IPS-NIHi11 (cell line): ENCODE measurements at places on chromosomes 6 and 20.
A peak's percentile ranks its signal among the peaks of the same experiment; 100 is the strongest.

DNA sequence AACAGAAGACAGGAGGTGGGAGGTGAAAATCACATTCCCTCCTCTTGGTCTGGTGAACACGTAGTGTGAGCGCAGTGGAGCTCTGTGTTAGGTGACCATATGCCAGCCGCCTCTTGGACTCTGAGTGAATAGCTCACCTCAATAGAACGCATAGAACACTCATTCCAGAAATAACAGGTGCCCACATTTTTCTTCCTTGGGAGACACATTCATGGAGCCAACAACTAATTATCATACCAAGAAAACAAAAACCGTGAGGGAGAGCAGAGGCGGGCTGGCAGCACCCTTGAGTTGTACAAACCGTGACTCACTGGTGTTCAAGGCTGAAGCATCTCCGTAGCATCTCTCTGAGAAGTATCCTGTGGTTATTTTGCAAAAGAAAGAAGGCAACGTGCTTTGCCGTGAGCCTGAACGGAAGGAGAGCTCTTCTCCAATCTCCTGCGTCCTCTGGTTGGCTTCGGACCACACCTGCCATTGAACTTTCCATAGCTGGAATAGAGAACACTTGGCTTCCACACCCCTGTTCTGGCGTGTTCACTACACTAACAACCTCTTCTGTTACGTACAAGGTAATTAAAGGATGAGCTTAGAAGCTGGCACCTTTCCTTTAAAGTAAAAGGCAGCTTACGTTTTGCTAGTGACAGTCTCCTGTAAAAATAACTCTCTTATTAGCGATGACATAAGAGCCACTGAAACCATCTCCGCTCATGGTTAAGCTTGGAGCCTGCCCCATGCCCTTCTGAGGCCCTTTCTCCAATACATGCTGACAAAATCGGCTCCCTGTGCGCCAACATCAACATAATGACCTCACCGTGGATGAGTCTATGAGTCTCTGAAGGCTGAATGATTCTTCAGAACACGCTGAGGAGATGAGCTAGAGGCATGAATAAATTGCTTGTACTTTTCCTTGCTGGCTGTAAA is 30.2 kb upstream of the SGK1 start:
- DNase-seq: no peak

DNA sequence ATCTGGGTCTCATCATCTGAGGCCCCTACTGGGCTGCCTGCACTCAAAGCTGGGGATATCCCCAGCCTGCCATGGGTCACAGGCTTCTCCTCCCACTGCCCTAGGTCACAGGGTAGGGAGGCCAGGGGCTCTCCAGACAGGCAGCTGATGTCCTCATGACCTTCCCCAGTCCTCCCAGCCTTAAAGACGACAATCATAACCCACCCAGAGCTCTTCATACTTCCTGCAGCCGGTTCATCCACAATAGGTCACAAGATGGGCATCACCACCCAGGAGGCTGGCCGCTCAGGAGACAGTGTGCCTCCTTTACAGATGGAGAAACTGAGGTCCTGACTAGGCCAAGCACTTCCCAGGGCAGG is 15.2 kb downstream of the TFEB start:
- no peak for DNase-seq

GRCh38 chr6:136343700-136344099 is 54.1 kb upstream of the BCLAF1 start:
- DNase-seq: no peak

DNA sequence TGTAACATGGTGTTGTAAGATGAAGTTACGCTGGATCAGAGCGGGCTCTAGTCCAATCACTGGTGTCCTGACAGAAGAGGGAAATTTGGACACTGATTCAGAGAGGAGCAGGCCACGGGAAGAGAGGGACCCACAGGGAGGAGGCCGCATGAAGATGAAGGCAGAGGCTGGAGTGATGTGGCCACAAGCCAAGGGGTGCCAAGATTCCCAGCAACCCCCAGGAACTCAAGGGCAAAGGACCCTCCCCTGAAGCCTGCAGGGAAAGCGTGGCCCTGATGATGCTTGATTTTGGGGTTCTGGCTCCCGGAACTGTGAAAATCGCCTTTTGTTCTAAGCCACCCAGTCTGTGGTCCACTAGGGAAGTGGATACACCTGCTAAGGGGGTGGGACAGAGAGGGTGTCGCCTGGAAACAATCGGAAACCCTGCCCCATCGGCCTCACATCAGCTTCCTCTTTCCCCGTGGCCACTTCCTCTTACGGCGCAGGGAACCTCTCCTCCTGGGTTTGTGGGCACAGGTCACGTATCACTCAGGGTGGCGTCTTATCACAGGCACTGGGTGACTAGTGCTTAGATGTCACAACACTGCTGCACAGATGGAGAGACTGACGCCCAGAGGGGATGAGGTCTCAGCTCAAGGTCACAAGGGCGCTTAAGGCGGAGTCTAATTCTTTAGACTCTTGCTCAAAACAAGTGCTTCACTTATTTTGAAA is 58.0 kb downstream of the SULF2 start:
- no peak for DNase-seq

DNA sequence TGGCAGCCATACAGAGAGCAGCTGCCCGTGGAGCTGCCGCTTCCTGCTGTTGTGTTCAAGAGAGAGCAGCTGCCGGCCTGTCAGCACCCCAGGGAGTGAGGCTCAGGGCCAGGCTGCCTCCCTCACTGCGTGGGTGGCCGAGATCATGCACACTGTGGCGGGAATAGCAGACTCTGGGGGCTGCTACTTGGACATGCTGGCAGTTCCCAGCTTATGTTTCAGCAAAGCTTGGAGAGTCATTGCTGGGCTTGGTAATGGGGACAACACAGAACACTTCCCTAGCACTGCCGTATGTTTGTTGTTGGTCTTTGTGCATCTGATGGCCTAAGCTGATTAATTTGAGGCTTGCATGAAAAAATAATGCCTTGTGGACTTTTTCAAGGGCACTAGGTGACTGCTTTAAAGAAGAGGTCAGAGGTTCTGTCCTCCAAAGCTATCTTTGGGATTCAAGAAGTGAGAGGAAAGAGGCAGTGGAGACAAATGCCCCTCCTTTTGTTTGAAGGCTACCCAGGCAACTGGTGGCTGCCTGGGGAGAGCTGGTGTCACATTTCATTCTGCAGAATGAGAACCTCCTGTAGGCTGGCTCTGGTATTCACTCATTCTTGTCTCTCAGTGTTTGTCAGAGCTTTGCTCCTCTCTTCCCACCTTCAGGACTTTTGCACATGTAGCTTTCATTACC is 18.8 kb downstream of the MRAP2 start:
- DNase-seq: peak; percentile 91

GRCh38 chr20:5602346-5602745 is 147.9 kb upstream of the SHLD1 start:
- no peak for DNase-seq

DNA sequence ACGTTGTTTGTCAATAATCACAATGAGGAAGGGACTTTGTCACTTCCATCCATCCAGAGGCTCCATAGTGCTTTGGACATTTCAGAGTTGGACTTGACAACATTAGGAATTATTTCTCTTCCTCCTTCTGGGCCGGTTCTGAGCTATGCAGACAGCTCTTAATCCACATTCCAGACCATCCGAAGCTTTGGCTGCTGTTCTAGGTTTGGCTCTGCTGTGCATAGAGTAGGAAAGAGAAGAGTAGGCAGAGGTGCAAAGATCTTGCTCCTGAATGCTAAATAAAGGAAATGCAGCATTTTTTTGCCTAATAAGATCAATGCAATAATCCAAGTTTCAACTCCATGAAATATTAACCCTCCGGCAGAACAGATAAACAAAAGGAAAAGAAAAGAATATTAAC is 251.8 kb upstream of the PRND start:
- DNase-seq: no peak

DNA sequence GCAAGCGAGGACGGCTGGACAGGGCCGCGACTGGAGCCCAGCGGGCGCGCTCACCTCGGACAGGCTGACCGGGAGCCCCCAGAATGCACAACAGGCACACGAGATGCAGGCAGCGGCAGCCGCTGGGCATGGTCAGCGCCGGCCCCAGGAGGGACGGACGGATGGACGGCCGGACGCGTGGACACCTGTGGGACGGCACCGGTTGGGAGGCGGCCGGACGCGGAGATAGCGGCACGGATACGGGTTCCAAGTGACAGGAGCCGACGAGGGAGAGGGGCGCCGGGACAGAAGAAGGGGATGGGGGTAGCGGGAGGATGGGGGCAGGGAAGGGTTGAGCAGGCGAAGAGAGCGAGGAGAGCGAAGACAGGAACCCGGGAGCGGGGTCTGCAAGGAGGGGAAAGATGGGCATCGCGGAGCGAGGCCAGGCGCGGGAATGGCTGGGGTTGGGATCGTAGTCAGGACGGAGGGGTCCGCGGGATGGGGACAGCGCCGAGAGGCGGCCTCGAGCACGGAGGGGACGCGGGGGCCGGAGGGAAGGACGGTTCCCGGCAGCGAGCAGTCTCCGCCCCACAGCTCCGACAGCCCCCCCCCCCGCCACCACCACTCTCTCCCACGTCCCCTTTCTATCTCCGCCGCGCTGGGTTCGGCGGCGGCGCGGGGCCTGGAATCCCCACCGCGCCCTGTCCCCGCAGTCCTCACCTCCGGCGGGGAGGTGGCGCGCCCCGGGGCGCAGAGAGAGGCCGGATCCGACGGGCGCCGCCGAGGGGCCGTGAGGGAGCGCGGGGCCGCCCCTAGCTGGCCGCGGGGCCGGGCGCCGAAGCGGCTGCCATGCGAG is 435 bp downstream of the DLK2 start:
- DNase-seq: peak; percentile 95

- no peak for DNase-seq
Measured at GRCh38 chr6:166605752-166606151, 19.3 kb upstream of the RAMACL start.

- no peak for DNase-seq
Measured at GRCh38 chr20:63911176-63911575, 16.2 kb downstream of the DNAJC5 start.

- DNase-seq: no peak
Measured at GRCh38 chr6:48109944-48110343, 1.1 kb downstream of the PTCHD4 start.

- DNase-seq: peak; percentile 29
Measured at GRCh38 chr20:40646361-40646760, 42.7 kb downstream of the MAFB start.

DNA sequence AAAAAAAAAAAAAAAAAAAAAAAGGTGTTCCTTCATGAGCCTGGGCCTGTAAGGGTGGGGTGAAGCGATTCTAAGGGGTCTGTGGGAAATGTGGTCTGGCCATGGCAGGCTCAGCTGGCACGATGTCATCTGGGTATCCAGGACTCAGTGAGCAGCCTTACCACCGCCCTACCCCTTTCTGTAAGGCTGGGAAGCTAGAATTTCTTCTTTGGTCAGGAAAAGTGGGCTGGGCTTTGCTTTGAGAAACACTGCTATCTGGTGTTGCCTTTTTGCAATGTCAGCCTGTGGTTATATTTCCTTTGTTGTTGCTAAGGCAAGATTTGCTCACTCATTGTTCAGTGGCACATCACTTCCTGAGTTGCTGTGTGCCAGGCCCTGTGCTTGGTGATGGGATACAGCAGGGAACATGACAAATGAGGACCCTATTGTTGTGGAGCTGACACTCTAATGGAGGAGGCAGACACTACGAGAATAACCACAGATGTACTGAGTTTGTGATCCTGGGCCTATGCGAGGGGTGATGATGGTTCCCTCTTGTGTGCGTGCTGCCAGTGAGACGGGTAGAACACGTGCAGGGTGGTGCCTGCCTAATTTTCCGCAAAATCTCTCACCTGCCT is 45.9 kb upstream of the ZNFX1 start:
- no peak for DNase-seq
